ENCODE measurements at places on chromosomes 6 and 20. TPM values are rescaled to one million over a fixed set of nuclear protein-coding genes. Genes with fewer than 3 reads are reported as not detected.

- DNase-seq, result no peak
These were observed 162.7 kb upstream of the SGK1 start for GRCh38 chr6:134480593-134480992.

- no peak for DNase-seq
These were observed 23.0 kb downstream of the PYGB start for GRCh38 chr20:25270829-25271251.

- DNase-seq, result no peak
These were observed 8.1 kb downstream of the L3MBTL1 start for GRCh38 chr20:43515628-43516027.

DNA sequence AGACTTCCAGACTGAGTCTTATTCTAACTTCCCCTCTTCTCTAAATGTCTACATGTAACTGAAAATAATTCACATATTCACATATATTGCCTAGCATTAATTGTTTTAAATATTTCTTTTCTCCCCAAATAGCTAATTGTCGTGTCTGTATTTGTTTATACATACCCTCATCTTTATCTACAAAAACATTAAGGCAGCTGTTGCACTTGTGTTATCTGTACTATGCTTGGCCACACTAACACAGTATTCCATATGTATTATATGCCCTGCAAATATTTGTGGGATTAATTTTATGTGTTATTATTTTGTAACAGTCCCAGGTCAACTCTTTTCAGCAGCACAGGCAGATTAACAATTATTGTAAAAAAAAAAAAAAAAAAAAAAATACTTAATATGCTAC lies 11.7 kb downstream of the HDAC2 start:
- no peak for DNase-seq

- no peak for DNase-seq
These were observed 34.6 kb downstream of the GCNT2 start for GRCh38 chr6:10555625-10556309.

GRCh38 chr6:97915537-97915936 lies 632.5 kb upstream of the MMS22L start:
- DNase-seq, result no peak

DNA sequence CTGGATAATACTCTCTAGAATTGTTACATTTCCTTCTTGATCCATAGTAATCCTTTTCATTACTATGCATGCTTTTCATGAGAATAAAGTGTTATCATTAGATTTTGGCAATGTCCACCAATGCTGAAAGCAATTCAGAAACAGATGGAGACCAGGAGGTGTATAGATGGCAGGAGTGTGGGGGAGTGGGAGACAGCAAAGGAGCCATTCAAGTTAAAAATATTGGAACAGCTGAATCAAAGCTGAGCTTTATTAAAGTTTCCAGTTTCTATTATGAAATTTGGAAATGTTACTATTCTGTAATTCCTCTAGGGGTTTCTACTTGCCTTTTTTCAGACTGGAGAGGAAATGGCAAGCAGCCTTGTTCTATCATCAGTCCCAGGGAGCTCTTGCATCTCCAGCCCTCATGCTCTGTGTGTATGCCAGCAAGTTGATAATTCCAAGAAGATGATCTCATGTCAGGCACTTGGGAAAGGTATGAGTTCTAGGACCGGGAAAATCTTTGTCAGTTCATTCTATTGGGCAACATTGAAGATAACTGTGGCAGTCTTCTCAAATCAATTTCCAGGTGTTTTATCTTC lies 228.0 kb downstream of the CD109 start:
- peak; percentile 7 for DNase-seq

DNA sequence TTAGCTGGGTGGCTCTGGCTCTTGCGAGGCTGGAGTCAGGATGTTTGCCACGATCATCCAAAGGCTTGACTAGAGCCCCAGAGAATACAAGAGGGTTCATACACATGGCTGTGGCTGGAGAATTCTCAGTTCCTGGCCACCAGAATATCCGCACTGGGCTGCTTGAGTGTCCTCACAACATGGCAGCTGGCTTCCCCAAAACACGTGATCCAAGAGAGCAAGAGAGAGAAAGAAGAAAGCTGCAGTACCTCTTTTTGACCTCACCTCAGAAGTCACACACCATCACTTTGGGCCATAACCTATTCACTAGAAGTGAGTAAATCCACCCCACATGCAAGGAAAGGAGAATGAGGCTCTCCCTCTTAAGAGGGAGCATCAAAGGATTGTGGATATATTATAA lies 21.5 kb upstream of the BPIFB1 start:
- no peak for DNase-seq

DNA sequence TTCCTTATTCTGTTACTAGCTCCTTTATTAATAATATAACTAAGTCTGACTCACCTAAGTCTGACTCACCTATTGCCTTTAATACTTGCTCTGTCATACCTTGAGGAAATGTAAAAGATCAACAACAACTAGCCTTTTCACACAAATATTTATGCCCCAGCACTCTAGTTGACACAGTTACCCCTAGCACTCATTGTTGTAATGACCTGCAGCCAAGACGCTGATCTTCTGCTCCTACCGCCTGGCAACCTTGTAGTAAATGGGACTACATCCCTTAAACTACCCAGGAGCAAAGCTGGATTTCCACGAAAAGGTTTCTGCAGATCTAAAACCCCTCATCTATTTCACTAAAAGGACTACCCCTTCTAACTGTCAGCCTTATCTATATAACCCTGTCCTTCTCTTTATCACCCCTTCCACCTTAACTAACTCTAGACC lies 90.0 kb downstream of the PLG start:
- no peak for DNase-seq

DNA sequence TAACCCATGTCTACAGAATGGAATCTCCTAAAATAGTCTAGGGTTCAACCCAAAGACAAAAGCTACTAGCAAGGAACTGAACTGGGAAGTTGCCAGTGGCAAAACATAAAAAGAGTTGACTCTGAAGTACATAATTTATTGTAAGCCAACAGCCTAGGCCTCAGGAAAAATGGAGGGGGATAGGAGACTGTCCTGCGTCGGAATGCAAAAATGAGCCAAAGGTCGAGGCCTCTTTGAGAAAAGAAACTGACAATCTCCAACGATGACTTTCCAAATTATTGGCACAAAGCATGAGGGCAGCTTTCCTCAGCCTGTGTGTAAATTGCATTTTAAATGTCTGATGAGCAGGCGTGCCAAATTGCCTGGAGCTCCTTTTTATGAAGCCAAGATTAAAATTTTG lies 2.1 kb downstream of the COL12A1 start:
- no peak for DNase-seq

GRCh38 chr6:71043902-71044301 lies 87.0 kb upstream of the B3GAT2 start:
- DNase-seq, result no peak

DNA sequence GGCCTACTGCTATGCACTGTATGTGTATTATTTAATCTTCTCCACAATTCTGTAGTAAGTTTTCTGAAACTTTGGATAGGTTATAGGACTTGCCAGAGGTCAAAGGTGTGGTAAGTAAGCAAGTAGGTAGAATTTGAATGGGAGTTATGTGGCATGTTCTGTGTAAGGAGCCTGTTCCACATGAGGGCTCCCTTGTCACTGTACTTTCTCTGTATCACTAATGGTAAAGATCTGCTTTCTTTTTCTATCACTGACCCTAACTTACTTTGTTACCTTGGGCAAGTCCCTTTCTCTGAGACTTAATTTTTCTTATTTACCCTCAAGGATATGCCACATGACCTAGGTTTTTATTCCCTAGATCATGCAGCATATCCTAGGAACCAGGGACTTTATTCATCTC lies 50.3 kb downstream of the EIF2S2 start:
- DNase-seq, result no peak

DNA sequence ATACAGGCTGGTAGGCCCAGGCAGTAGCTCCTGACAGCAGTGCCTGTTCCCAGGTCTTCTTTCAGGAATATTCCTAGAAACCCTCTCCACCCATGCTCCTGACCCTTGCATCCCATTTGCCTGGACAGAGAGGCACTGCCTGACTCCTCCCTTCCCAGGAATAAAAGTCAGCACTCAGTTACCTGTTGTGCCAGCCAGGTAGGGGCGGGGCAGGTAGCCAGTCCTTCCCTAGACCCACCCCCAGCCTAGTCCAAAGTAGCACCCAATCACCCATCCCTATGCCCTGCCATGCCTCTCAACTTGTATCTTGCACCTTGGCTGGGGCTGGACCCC lies 129.9 kb downstream of the MRPL14 start:
- DNase-seq, result no peak

The BTN1A1 gene
- 0.22 TPM for polyA plus RNA-seq

The NRSN1 gene
- 10.0 TPM for polyA plus RNA-seq

The CALHM6 gene
- 7.8 TPM for polyA plus RNA-seq

The PCMT1 gene
- 78.3 TPM for polyA plus RNA-seq

The SLC2A10 gene
- polyA plus RNA-seq, result 13.0 TPM

The CCR6 gene
- polyA plus RNA-seq, result 5.9 TPM

The CST5 gene
- 0.19 TPM for polyA plus RNA-seq

The GJA10 gene
- not detected for polyA plus RNA-seq

The OTOR gene
- not detected for polyA plus RNA-seq

The PSORS1C1 gene
- 0.33 TPM for polyA plus RNA-seq
